Mesothelial cell of epicardium (in vitro differentiated cells): ENCODE measurements at places on chromosomes 6 and 20.

DNA sequence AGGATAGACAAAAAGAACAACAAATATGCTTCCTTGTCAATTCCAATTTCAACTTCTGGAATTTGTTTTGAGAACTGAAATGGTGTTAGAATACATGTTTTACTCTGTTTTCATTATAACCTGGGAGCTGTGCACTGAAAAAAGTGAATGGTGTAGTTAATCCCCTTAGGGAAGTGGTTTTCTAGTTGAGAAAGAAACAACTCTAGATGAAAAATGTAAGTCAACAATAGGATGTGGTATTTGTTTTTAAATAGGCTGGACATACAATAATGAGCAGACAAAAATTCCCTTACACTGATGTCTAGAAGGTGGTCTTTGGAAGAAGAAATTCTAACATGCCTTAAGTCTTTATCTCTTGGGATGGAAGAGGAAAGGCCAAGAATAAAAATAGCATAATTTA, 59.9 kb upstream of the TINAG start:
- H3K4me3 ChIP-seq = no peak overlapping the region
- no peak for DNase-seq
- H3K27ac ChIP-seq = no peak overlapping the region
- no peaks in the 10 kb centered on the region for H3K36me3 ChIP-seq

GRCh38 chr6:84581494-84582259, 182.7 kb downstream of the TBX18 start:
- peaks cover 12% of the 10 kb centered on the region for H3K4me1 ChIP-seq
- no peak for DNase-seq
- no peak overlapping the region for H3K4me3 ChIP-seq
- no peaks in the 10 kb centered on the region for H3K27me3 ChIP-seq
- no peak overlapping the region for H3K27ac ChIP-seq

- H3K27me3 ChIP-seq = peaks cover 20% of the 10 kb centered on the region
- peaks cover 2% of the 10 kb centered on the region for H3K4me1 ChIP-seq
- DNase-seq = no peak
- H3K27ac ChIP-seq = no peak overlapping the region
- H3K4me3 ChIP-seq = no peak overlapping the region
Measured at GRCh38 chr6:32815115-32815514, 1.7 kb downstream of the HLA-DOB start.

DNA sequence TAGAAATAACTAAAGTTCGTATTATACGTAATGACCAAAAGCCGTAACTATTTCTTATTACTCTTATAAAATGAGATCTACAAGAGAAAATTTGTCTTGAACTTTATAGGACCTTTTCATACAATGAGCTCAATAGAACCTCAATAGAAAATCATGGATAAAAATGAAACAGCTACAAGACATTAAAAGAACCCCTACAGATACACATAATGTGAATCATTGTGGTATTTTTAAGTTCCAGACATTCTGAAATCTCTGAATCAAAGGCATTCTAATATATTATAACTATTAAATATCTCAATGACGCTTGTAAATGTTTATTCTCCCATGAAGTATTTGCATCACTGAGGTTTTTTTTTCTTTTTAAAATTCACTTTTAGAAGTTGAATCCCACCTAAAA, 22.2 kb upstream of the POU3F2 start:
- peaks cover 8% of the 10 kb centered on the region for H3K27me3 ChIP-seq
- H3K4me1 ChIP-seq = no peaks in the 10 kb centered on the region
- H3K27ac ChIP-seq = no peak overlapping the region

DNA sequence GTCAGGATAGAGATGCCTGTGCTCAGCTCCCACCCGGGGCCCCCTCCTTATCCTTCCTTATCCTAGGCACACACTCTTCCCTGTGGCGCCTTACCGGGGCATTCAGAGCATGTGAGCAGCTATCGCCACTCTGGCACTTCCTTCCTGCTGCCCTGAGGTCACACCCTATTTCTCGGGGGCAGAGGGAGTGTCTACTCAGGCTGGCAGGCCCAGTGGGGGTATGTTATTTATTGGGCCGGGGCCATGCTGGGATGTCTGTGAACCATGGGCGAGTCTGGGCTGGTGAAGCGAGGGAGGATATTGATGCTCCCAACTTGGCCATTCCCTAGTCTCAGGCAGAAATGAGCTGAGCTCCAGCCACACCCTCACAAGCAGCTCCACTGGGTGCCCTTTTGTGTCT, 3.9 kb upstream of the LY6G6D start:
- H3K4me3 ChIP-seq = no peak overlapping the region
- peaks cover 26% of the 10 kb centered on the region for H3K4me1 ChIP-seq
- DNase-seq = no peak
- H3K27ac ChIP-seq = no peak overlapping the region

GRCh38 chr6:136445063-136445462, 105.2 kb downstream of the MAP7 start:
- H3K36me3 ChIP-seq = no peaks in the 10 kb centered on the region
- H3K4me3 ChIP-seq = no peak overlapping the region
- no peak overlapping the region for H3K27ac ChIP-seq
- no peak for DNase-seq
- H3K4me1 ChIP-seq = peaks cover 8% of the 10 kb centered on the region

- no peaks in the 10 kb centered on the region for H3K36me3 ChIP-seq
- H3K27ac ChIP-seq = no peak overlapping the region
- DNase-seq = no peak
- H3K4me1 ChIP-seq = peaks cover 19% of the 10 kb centered on the region
- H3K27me3 ChIP-seq = no peaks in the 10 kb centered on the region
- H3K4me3 ChIP-seq = no peak overlapping the region
Measured at GRCh38 chr6:38503032-38503773, 136.5 kb downstream of the BTBD9 start.

DNA sequence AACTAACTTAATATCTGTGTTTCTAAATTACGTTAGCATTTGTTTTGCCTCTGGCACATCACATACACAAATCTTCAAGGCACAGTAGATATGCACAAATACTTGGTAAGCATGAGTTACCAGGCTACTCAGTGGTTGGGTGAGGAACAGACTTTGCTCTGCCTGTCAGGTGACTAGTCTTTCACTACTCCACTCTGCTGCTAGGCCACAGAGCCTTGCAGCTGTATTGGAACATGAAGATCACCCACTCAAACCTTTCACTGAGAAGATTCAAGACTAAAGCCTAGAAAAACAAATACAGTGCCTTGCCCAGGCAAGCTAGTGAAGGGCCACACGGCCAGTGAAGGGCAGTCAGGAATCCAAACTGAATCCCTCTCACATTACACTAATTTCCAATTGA, 47.0 kb downstream of the DTNBP1 start:
- DNase-seq = no peak
- peaks cover 29% of the 10 kb centered on the region for H3K36me3 ChIP-seq
- no peak overlapping the region for H3K4me3 ChIP-seq
- H3K27me3 ChIP-seq = no peaks in the 10 kb centered on the region
- H3K4me1 ChIP-seq = no peaks in the 10 kb centered on the region

DNA sequence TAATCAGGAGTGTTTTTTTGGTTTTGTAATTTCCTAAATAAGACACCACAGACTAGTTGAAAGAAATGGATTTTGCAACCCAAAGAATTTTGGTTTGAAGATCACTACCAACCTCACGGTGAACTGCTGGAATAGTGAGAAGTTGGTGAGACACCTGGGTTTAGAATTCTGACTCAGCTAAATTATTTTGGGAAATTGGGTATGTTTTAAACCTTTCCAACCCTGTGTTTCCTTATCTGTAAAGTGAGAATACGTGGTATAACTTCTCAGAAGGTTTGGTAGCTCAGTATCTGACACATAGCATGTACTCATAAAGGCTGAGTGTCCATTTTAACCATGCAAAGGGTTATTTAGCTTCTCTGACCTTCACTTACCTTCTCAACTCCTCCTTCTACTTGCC, 261.9 kb downstream of the FOXA2 start:
- peaks cover 71% of the 10 kb centered on the region for H3K27me3 ChIP-seq
- H3K4me3 ChIP-seq = no peak overlapping the region
- no peaks in the 10 kb centered on the region for H3K36me3 ChIP-seq
- DNase-seq = no peak
- no peaks in the 10 kb centered on the region for H3K4me1 ChIP-seq

DNA sequence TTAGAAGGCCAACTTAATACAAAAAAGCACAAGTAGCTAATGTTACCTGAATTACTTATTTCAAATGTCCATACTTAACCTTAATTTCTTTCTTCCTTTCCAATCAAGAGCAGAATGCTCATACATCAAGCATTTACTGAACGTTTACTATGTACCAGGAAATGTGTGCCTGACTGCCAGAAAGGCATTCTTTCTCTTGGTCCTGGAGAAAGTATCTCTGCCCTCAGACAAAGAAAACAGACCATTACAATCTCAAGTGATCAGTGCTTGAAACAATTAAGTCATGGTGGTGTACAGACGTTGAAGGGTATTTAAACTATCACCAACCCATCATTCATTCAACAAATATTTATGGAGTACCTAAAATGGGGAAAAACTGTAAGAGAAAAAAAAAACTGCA, 26.4 kb downstream of the CSNK2A1 start:
- no peak overlapping the region for H3K4me3 ChIP-seq
- H3K36me3 ChIP-seq = peaks cover 34% of the 10 kb centered on the region
- H3K27ac ChIP-seq = no peak overlapping the region
- H3K27me3 ChIP-seq = no peaks in the 10 kb centered on the region

DNA sequence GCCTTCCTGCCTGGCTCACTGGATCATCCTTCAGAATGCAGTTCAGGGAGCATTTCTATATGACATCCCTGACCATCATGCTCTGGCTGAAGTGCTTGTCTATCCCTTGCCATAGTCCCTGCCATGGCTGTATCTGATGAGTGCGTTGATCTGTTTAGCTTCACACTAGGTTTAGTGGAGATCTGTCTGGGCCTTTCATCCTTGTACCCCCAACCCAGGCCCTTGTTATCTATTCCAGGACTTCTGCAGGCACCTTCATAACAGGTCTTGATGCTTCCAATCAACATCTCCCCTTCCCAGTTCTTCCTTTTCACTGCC, 102.4 kb downstream of the QRSL1 start:
- no peaks in the 10 kb centered on the region for H3K27me3 ChIP-seq
- no peak for DNase-seq
- H3K4me3 ChIP-seq = no peak overlapping the region

GRCh38 chr20:36202891-36203338, 33.4 kb upstream of the AAR2 start:
- DNase-seq = peak; percentile 68
- H3K4me1 ChIP-seq = peaks cover 1% of the 10 kb centered on the region
- no peak overlapping the region for H3K27ac ChIP-seq

GRCh38 chr6:167487749-167488664, 163.1 kb downstream of the TTLL2 start:
- H3K4me1 ChIP-seq = peaks cover 18% of the 10 kb centered on the region
- DNase-seq = no peak
- H3K27me3 ChIP-seq = peaks cover 6% of the 10 kb centered on the region
- no peak overlapping the region for H3K4me3 ChIP-seq
- H3K27ac ChIP-seq = no peak overlapping the region

DNA sequence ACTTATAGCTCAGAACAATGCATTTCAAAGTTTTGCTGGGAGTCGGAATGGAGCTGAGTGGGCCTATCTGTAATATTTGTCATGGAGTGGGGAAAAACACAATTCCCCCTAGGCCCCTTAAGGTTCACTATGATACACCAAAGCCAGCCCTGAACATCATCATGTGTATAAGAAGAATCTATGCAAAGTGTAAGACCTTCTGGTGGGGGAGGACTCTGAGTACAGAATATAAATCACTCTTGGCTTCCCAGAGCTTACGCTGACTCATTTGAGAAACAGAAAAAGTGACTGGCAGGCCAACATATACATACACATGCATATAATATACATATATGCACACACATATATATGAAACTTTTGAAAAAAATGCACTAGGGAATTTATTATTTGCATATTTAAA, 54.1 kb upstream of the UBR2 start:
- no peaks in the 10 kb centered on the region for H3K27me3 ChIP-seq
- peaks cover 26% of the 10 kb centered on the region for H3K4me1 ChIP-seq
- H3K27ac ChIP-seq = no peak overlapping the region
- no peak for DNase-seq
- H3K4me3 ChIP-seq = no peak overlapping the region
- no peaks in the 10 kb centered on the region for H3K36me3 ChIP-seq

GRCh38 chr20:22383156-22383555, 201.2 kb downstream of the FOXA2 start:
- H3K36me3 ChIP-seq = no peaks in the 10 kb centered on the region
- H3K4me1 ChIP-seq = no peaks in the 10 kb centered on the region
- H3K4me3 ChIP-seq = no peak overlapping the region
- H3K27me3 ChIP-seq = peaks cover 60% of the 10 kb centered on the region
- no peak overlapping the region for H3K27ac ChIP-seq

GRCh38 chr20:8621001-8621400, 447.9 kb upstream of the PLCB4 start:
- H3K36me3 ChIP-seq = no peaks in the 10 kb centered on the region
- no peak for DNase-seq
- no peaks in the 10 kb centered on the region for H3K27me3 ChIP-seq
- H3K4me3 ChIP-seq = no peak overlapping the region
- no peaks in the 10 kb centered on the region for H3K4me1 ChIP-seq
- H3K27ac ChIP-seq = no peak overlapping the region

DNA sequence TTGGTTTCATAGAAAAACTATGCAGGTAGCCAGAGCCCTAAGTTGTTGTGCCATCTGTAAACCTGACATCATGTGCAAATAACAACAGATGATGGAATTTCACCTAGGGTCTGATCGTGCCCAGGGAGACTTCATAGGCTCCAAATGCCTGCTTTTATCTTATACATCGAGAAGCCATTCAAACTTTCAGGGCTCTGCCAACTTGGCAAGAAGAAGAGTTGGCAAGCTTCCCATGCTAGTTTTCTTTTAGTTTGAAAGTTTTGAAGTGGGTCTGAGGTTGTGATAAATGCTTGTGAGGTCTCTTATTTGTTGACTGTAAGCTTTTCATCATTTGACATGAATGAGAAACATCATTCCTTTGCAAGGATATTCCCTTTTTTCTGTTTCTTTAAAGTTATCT, 175.4 kb upstream of the FLRT3 start:
- no peak overlapping the region for H3K4me3 ChIP-seq
- no peak for DNase-seq
- peaks cover 8% of the 10 kb centered on the region for H3K36me3 ChIP-seq
- H3K27me3 ChIP-seq = no peaks in the 10 kb centered on the region
- H3K27ac ChIP-seq = peak overlapping the region; percentile 2

DNA sequence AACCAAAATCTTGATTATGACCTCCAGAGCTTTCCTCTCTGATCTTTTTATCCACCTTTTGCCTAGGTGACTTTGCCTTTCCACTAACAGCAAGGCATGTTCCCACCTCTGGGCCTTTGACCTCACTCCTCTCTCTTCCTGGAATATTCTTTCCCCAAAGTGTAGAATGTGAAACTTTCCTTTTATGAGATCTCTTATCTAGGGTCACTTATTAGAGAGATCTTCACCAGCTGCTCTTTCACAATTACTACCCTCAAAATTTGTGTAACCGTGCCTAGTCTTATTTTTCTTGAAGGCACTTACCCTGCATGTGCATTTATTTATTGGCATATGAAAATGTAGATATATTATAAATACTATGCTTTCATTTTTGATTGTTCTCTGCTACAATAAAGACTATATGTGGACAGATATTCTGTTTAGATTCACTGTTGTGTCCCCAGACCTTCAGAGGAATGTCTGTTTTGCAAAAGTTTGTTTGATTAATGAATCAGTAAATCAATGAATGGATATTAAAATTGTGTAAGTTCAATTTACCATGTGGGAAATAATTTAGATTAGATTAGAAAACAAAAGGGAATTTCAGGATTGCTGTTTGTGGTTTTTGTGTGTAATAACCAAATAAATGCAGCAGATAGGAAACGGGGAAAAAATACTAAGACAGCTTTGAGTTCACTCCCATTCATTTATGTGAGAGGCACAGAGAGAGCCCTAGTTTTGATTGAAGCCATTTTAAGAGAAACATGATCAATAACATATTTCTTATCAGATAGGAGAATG, 207.0 kb downstream of the ADGB start:
- no peak overlapping the region for H3K4me3 ChIP-seq
- no peak for DNase-seq
- no peak overlapping the region for H3K27ac ChIP-seq
- no peaks in the 10 kb centered on the region for H3K36me3 ChIP-seq
